ENCODE measurements at places on chromosomes 6 and 20. TPM values are rescaled to one million over a fixed set of nuclear protein-coding genes. Genes with fewer than 3 reads are reported as not detected.

DNA sequence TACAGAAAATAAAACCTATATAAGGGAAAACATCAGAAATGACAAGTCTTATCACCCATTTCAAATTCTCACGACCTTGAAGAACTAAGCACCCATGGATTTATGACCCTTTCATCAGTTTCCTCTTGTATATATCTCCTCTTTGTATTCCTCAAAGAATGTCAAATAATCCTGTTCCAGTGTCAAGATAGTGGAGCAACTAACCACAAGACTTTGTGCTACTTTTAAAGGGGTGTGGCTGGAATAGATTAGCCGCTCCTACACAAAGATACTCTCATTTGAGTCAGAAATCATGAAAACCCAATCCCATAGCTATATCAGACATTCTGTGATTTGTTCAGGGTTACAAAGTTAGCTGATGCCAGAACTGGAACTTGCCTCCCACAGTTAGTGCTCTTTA lies 6.6 kb downstream of the REPS1 start:
- no peak overlapping the region for H3K4me3 ChIP-seq
- H3K36me3 ChIP-seq = no peaks in the 10 kb centered on the region
- H3K4me1 ChIP-seq = peaks cover 32% of the 10 kb centered on the region
- no peaks in the 10 kb centered on the region for H3K27me3 ChIP-seq
- no peak overlapping the region for H3K27ac ChIP-seq

- H3K4me1 ChIP-seq = peaks cover 14% of the 10 kb centered on the region
- H3K27me3 ChIP-seq = no peaks in the 10 kb centered on the region
- H3K27ac ChIP-seq = peak overlapping the region; percentile 78
- no peaks in the 10 kb centered on the region for H3K36me3 ChIP-seq
- no peak for DNase-seq
Measured at GRCh38 chr6:157462956-157463742, 82.2 kb downstream of the ZDHHC14 start.

GPSM3 gene
- total RNA-seq = 69.5 TPM

GRCh38 chr6:2920671-2921112 lies 17.6 kb upstream of the SERPINB9 start:
- H3K27ac ChIP-seq = no peak overlapping the region
- no peaks in the 10 kb centered on the region for H3K27me3 ChIP-seq
- no peaks in the 10 kb centered on the region for H3K36me3 ChIP-seq
- H3K4me3 ChIP-seq = no peak overlapping the region

DNA sequence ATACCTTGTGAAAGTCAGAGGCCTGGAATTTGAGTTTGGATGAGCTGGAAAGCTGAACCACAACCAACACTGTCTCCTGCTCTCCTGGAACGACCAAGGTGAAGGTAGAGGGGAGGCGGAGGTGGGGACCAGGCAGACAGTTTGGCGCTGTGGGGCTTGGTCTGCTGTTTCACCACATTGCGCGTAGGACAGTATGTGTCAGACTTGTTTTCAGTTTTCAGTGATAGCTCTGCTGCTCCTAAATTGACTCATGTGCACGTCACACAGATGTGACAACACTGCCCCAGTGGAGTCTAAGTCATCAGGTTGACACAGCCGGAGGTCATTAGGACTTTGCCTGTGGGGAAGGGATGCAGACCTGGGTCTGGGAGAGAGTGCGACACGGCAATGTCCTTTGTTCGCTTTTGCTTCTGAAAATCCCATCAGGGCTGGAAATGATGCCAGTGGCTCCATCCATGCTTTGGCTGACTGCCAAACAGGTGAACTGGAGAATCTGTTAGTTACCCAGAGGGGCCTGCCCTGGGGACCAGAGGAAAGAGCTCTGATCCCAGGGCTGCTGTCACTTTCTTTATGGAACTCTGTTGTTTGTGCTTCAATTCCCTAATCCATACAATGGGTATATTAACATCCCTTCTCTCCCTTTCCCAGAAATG lies 255.5 kb downstream of the CDC5L start:
- H3K36me3 ChIP-seq = no peaks in the 10 kb centered on the region
- no peak overlapping the region for H3K27ac ChIP-seq
- DNase-seq = no peak
- no peaks in the 10 kb centered on the region for H3K4me1 ChIP-seq
- no peak overlapping the region for H3K4me3 ChIP-seq

DNA sequence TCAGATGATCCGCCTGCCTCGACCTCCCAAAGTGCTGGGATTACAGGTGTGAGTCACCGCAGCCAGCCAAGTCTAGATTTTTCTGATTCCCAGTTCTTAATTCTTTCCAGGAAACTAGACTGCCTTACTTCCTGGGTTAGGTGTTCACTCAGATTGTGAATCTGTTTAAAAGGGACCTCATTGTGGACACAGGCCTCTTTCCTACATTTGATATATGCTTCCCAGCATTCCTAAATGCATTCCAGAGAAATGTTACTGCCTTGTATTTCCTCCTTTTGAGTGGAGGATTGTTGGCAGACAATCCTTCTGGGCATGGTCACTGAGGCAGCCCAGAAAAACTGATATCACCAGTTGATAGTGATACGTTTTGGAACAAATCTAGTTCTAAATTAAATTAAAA lies 15.7 kb downstream of the TMEM181 start:
- H3K27me3 ChIP-seq = no peaks in the 10 kb centered on the region
- H3K36me3 ChIP-seq = no peaks in the 10 kb centered on the region
- H3K27ac ChIP-seq = no peak overlapping the region
- DNase-seq = no peak

NAPB gene
- 27.7 TPM for total RNA-seq

DNA sequence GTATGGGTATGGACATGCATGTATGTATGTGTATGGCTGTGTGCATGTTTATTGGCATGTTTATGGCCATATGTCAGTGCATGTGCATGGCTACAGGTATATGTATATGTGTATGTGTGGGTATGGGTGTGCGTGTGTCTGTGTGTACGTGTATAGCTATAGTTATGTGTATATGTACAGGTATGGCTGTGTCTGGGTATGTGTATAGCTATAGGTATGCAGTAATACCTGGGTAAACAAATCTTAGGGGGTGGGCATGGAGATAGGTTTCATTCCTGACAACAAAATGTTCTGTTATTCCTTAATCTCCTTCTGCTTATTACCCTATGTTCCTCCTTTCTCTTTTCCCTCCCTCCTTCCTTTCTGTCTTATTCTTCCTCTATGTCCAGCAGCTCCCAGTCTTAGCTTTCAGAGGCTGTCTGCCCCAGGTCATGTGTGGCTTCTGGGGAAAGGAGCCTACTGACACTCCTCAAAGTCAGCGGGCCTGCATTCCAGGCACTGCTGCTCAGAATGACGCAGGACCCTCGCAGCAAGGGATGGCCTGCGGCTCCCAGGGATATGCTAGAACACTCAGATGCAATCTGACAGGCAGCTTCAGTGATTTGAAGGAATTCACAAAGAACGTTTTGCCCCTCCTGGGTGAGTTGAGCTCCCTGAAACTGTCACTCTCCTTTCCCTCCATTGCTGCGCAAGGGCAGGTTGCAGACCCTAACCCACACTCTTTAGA lies 139.3 kb upstream of the PHACTR1 start:
- H3K4me3 ChIP-seq = no peak overlapping the region
- no peaks in the 10 kb centered on the region for H3K36me3 ChIP-seq

GRCh38 chr20:3987296-3987695 lies 28.1 kb downstream of the RNF24 start:
- H3K4me1 ChIP-seq = no peaks in the 10 kb centered on the region
- no peak overlapping the region for H3K27ac ChIP-seq
- no peak overlapping the region for H3K4me3 ChIP-seq

SIRPD gene
- total RNA-seq = 2.1 TPM

GRCh38 chr20:22407237-22408193 lies 176.9 kb downstream of the FOXA2 start:
- DNase-seq = no peak
- no peak overlapping the region for H3K4me3 ChIP-seq
- no peaks in the 10 kb centered on the region for H3K27me3 ChIP-seq
- H3K36me3 ChIP-seq = no peaks in the 10 kb centered on the region

DNA sequence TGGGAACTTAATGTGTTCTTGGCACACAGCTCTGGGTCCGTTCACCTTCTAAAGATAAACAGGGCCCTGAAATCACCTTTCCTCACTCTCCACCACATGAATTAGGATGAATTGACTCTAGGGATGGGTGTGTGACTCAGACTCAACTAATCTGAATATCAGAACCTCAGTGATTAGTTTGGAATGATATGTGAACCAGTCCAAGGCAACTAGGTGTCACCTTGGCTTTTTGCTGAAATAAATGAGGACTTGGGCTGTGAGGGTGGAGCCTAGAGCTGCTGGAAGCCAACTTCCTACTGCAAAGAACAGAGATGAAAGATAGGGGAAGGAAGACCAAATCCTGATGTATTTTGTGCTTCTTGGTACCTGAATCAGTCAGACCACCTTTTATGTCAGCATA lies 132.0 kb upstream of the RNF24 start:
- no peak overlapping the region for H3K4me3 ChIP-seq
- peaks cover 13% of the 10 kb centered on the region for H3K4me1 ChIP-seq
- no peaks in the 10 kb centered on the region for H3K36me3 ChIP-seq
- H3K27me3 ChIP-seq = peaks cover 6% of the 10 kb centered on the region
